ENCODE measurements at places on chromosomes 7 and 10.

- DNase-seq = peak; percentile 73
These were observed 493 bp downstream of the WDR91 start for GRCh38 chr7:135210888-135211178.

GRCh38 chr7:18016547-18017444, 10.8 kb downstream of the PRPS1L1 start:
- DNase-seq = no peak

DNA sequence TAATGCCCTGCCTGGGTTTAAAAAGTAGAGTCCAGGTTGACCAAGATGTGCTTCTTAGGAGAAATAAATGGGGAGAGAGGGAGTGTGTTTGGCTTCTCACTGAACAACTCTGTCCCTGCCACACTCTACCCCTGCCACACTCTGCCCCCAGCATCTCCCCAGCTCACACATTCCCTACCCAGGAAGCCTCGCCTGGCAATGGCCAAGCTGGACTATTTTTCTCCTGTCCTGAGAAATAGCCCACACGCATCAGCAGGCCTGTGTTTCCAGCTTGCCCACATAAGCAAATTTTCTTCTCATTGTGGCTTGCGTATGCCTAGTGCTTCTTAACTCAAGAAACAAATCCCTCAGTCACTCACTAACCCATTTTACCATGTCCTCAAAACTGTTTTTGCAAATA, 1.8 kb downstream of the LRRC18 start:
- DNase-seq = no peak

DNA sequence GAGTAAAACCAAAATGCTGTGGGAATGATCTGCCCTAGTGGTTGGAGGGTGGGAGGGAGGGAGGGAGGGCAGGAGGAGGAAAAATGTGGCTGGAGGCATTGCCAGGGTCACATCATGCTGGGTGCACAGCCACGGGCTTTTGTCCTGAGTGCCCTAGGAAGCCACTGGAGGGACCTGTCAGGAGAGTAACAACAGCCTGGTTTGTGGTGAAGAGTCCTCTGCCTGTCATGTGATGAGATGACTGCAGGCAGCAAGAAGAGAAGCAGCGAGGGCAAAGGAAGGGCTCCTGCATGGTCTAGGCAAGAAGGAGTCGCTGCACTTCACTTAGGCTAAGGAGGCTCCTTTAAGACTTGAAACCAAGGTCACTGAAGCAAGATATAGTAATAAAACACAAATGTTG, 65.6 kb downstream of the PKD1L1 start:
- DNase-seq = no peak

- no peak for DNase-seq
These were observed 207.1 kb downstream of the TRIL start for GRCh38 chr7:28750981-28751380.

DNA sequence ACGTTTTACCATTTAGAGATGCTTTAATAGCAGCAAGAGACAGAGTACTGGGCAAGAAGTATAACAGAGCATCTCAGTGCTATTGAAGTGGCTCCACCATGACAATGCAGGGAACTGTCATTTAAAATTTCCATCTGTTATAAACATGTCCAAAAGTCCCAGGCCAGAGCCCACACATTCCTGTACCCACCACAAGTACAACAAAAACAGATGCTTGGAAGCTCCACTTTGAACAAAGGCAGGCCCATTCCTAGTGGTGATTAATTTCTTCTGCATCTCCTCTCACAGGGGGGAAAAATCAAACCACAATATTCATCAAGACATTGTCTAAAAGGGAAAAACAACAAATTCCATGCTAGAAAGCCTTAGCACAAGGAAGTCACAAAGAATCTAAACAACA, 627.9 kb downstream of the PARD3 start:
- DNase-seq = no peak

DNA sequence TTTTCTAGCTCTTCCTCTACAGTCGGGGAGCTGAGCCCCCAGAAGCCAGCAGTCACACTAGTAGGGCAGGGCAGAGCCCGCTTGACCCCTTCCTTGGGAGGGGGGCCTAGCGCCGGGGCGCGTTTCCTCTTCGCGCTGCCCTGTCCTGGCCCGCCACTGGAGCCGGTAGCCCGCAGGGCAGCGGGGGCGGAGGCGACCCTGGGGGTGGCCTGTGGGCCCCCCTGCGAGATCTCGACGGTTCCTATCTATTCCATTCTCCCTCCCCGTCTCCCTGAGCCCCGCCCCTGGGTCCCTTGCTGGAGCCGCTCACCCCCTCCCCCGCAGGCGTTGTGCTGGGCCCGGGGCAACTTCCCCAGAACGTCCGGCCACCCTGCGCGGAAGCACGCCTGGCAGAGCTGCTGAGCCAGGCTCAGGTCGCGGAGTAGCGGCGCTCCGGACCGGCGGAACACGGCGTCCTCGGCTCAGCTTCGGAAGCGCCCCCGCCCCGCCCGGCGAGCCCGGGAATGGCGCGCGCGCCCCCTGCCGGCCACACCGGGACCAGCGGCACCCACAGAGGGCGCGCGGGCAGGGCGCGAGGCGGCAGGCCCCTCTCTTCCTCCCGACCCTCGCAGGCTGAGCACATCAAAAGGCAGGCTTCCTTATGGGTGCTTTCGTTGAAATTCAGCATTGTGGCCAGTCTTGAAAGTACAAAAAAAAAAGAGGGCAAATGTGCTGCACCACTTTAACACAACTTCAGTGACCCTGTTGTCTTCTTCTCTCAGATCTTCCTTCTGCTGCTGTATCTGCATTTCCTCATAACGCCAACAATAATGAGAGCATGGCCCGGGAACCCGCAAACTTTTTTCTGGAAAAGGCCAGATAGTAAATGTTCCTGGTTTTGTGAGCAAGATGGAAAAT, 327.6 kb downstream of the TNS3 start:
- DNase-seq = peak; percentile 87

DNA sequence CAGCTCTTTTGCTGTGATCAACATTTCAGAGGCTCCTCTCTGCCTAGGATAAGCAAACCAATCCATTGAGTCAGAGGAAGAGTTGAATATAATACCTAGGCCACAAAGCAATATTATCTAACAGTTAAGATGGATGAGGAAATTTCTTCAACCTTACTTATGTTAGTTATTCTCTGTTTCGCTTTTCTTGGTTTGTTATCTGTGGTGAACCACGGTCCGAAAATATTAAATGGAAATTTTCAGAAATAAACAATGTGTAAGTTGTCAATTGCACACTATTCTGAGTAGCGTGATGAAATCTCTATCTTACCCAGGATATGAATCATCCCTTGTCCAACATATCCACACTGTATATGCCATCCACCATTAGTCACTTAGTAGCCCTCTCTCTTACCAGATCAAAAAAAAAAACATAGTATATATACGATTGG, 1.5 kb upstream of the HTR7 start:
- DNase-seq = no peak
